ENCODE measurements at places on chromosomes 1 and 21.

- peak; percentile 83 for DNase-seq
Observed at GRCh38 chr1:36609241-36610027, 126.7 kb upstream of the CSF3R start.

DNA sequence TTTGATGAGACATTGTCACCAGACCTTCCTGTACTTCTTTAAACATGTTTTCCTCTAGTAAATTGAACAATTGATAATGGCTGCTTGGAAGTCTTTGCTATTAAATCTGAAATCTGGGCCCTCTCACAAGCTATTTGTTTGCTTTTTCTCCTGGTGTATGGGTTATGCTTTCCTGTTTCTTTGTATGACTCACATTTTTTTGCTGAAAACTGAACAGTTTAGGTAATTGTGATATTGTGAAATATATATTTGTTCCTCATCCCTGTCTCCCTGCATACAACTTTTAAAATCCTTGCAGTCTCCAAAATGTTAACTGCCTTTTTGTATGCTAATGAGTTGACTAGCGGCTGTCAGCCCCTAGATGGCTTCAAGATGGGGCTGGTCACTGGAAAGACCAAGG, 61.6 kb downstream of the MAP3K21 start:
- DNase-seq: no peak

- DNase-seq: no peak
Observed at GRCh38 chr21:38881131-38881530, 75.4 kb downstream of the ETS2 start.

- DNase-seq: no peak
Observed at GRCh38 chr1:41677620-41678019, 193.1 kb upstream of the EDN2 start.

DNA sequence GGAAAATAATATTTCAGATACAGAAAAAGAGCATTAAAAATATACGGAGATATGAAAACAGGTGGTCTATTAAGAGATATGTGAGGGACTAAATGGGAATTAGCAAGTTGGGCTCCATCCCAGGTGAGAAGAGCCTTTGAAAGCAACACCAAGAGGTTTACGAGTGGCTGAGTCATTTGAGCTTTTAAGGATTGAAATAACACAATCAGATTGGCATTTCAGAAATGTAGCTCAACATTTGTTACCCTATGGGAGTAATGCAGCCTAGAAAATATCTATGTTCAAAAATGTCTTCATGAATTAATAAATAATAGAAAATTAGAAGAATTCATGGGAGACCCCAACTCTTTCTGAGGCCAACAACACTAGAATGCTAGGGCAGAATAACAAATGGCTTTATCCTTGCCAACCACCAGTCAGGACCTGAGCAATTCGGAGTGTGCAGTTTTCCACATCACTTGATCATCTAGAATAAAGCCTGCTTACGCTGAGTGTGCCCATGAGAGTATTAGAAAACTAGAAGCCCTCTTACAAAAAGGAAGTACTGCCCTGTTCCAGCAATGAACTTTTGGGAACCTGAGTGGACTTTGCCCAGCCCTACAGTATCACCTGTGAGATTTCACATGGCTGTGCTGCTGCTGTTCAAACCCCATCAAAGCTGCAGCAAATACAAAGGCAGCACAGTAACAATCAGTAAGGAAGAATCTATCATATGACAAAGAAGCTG, 538.0 kb upstream of the CAMK1G start:
- no peak for DNase-seq

DNA sequence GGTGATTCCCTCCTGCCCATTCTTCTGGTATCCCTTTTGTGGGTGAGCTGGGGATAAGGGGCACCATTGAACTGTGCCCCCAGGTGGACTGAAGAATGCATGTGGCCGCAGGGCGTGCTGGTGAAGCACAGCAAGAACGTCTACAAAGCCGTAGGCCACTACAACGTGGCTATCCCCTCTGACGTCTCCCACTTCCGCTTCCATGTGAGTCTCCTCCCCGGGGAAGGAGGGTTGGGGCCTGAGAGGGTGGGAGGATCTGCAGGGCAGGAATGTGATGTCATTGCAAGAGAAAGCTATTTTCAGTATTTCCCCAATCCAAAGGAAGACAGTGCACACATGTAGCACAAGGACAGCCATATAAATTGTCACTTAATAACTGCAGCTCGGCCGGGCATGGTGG, 7.5 kb upstream of the KPNA6 start:
- DNase-seq: no peak

Data from NCI-H2081 (cell line).